ENCODE measurements at places on chromosomes 3 and 15.

- DNase-seq = no peak
These were observed 55.1 kb downstream of the EXOG start for GRCh38 chr3:38551026-38551832.

- no peak for DNase-seq
These were observed 379.0 kb downstream of the TIGIT start for GRCh38 chr3:114672692-114673447.

- DNase-seq = no peak
These were observed 64.5 kb downstream of the PCSK6 start for GRCh38 chr15:101424984-101425383.

DNA sequence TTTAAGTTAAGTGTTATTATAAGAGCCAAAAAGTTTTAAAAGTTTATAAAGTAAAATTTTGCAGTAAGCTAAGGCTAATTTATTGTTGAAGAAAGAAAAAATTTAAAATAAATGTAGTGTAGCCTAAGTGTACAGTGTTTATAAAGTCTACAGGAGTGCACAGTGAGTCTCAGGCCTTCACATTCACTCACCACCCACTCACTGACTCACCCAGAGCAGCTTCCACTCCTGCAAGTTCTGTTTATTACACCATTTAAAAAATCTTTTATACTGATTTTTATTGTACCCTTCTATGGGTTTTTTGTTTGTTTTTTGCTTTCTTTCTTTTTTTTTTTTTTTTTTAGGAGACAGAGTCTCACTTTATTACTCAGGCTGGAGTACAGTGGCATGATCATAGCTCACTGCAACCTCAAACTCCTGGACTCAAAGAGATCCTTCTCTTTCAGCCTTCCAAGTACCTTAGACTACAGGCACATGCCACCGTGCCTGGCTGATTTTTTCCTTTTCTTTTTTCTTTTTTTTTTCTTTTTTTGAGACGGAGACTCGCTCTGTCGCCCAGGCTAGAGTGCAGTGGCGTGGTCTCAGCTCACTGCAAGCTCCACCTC lies 25.9 kb downstream of the CSTA start:
- no peak for DNase-seq

GRCh38 chr15:34714476-34715121 lies 40.2 kb downstream of the GJD2 start:
- no peak for DNase-seq

GRCh38 chr3:2915826-2916225 lies 194.3 kb downstream of the IL5RA start:
- DNase-seq = no peak

- no peak for DNase-seq
These were observed 74.3 kb upstream of the P2RY1 start for GRCh38 chr3:152760591-152760990.

DNA sequence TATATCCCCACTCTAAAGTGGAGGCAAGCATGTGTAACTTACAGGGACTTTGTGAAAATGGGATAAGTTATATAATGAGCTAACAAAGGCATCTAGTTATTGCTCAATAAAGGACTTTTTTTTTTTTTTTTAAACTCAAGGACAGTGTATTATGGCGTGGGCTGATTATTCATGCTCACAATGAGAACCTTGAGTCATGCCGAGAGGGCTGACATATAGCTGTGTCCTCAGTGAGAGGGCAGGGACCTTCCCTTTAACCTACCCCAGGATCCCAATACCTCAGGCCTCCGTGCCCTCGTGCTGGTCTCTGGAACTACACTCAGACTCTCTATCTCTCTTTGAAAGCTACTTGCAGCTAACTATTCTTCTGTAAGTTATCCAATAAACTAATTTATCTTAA lies 319.9 kb upstream of the ICE2 start:
- no peak for DNase-seq

DNA sequence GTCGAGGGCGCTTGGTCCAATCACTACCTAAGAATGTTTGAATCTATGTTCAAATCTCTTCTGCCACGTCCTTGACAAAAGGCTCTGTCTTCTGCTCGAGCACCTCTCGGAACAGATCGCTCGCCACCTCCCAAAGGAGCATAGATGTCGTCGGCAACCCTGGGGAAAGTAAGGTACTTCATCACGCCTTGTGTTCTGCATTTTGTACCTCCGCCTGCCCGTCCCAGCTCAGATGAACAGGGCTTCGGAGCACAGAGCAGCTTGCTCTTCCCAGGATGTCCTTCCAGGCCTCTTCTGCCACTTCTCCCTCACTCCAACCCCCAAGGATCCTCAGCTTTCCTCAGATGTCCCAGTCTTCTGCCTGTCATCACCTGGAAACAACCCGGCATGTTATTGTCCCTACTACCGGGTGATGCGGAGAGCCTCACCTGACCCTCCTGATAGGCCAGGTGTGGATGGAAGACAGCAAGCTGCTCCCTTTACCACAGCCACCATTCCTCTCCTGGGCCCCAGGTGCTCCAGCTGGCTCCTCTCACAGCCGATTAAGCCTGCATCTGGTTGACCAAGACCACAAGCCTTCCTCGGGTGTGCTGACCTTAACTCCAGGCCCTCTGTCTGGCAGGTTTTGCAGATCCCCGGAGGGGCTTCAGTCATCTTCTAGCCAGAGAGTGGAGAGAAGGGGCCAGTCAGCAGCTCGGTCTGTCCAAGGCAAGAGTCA lies 270.5 kb downstream of the FAM43A start:
- DNase-seq = no peak

Data from stimulated activated CD4-positive, alpha-beta T cell treated with anti-CD3 and anti-CD28 coated beads, Interleukin-1b, Interleukin-23, amount 100 ng/mL, for 24 hours (primary cell).